ENCODE measurements at places on chromosomes 5 and 9. TPM values are rescaled to one million over a fixed set of nuclear protein-coding genes. Genes with fewer than 3 reads are reported as not detected.

Gene BTNL8
- total RNA-seq: not detected

Gene IL5
- not detected for total RNA-seq

Gene CFAP157
- not detected for total RNA-seq

Gene CLIC3
- total RNA-seq: 2.1 TPM

Gene CKMT2
- not detected for total RNA-seq

Gene IFNA2
- not detected for total RNA-seq

Gene IFNA14
- total RNA-seq: not detected

Gene DRD1
- not detected for total RNA-seq

Gene TENT4A
- 6.8 TPM for total RNA-seq

Gene CCDC187
- not detected for total RNA-seq

Gene DPH7
- 23.6 TPM for total RNA-seq

Gene UGT3A2
- total RNA-seq: not detected

DNA sequence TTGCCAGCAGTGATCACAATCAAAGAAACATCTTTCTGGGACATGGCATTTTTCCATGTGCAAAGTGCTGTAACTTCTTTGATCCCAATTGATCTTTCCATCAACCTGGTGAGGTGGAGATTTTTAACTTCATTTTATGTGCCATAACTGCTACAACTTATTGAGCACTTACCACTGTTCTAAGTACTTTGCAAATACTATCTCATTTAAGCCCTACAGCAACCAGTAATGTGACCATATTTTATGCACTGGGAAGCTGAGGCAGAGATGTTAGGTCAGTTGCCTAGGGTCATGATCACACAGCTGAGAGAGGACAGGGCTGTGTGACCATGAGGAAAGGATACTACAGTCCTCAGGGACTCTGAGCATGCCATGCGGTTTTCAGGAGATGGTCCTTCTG is 17.9 kb upstream of the STRBP start:
- no peak for DNase-seq

- no peak for DNase-seq
Measured at GRCh38 chr5:151812757-151813309, 41.1 kb downstream of the G3BP1 start.

DNA sequence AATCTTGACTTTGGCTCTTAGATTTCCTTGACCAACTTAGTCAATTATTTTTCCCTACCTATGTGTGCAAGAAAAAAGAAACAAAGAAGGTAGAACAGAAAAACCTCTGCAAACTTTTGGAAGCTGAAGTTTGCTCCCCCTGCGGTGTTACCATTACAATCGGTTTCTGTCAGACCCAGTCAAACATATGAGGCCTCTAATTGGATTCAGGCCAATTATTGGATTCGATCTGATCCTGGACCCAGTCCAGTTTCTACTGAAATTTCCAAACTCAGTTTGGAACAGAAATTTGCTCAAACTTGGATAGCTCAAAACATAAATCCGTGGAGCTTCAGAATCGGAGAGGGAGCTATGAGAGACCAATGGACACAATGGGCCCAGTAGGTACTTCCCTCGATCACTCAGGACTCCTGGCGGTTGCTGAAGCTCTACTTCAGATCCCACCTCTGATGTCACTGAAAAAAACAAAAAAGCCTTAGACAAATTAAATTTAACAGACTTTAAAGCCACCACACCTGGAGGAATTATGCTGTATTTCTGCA is 523.9 kb downstream of the DMRTA1 start:
- DNase-seq: no peak

DNA sequence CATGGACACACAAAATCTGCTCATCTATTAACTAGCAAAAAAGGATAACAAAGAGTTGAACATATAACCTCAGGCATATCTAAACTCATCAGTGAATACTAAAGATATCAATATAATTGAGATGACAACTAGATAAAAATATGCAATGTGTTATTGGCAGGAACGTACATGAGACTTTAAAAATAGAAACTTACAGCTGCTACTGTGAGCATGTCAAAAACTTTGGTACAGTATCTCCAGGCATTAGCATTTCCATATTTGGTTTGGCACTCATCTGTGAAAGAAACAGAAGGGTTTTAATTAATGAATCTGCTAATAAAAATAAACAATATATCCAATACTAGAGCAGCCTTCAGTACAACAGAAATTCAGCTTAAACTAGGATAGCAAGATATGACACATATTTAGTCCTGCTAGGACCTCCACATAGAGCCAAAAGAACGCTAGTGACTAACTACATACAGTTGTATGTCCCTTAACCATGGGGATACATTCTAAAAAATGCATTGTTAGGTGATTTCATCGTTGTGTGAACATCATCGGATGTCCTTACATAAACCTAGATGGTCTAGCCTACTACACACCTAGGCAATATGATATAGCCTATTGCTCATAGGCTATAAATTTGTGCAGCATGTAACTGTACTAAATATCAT is 10.5 kb upstream of the SCAI start:
- DNase-seq: no peak

GRCh38 chr5:94326586-94326985 is 291.8 kb downstream of the KIAA0825 start:
- DNase-seq: no peak

- no peak for DNase-seq
Measured at GRCh38 chr5:18944771-18945170, 1043.2 kb downstream of the CDH18 start.

GRCh38 chr9:110426052-110426709 is 88.5 kb upstream of the TXNDC8 start:
- DNase-seq: peak; percentile 36

DNA sequence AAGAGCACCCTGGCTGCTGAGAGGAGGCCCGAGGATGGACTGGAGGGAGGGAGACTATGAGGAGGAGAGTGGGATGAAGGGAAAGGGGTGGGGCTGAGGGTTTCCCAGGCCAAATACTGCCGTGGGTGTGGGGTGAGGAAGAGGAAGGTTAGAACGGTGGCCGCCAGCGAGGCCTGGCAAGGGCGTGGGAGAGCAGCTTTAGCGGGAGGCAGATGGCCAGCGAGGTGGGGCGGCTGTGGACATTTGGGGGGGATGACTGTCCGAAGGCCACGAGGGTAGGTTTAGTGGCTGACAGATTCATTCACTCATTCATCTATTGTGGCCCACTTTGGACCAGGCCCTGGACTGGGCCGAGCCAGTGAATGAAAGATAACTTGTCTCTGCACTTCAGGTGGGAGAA is 47.8 kb upstream of the NEURL1B start:
- DNase-seq: no peak

GRCh38 chr9:123485216-123485615 is 129.2 kb downstream of the CRB2 start:
- peak; percentile 15 for DNase-seq

DNA sequence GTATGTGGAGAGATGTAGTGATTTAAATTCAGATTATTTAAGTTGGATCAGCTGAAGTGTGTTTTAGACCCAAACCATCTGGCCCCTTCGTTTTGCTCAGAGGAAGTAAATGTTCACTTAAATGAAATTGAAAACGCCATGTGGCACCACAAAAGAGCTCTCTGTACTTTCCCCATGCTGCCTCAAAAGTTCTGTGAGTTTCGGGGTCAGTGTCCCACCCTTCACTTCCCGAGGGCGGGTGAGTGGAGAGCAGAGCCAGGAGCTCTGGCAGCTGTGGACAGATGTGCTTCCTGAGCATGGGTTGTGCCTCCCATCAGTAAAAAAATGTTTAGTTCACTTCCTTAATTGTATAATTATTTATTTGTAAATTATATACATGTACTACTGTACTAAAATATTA is 48.4 kb downstream of the PSD2 start:
- DNase-seq: no peak

DNA sequence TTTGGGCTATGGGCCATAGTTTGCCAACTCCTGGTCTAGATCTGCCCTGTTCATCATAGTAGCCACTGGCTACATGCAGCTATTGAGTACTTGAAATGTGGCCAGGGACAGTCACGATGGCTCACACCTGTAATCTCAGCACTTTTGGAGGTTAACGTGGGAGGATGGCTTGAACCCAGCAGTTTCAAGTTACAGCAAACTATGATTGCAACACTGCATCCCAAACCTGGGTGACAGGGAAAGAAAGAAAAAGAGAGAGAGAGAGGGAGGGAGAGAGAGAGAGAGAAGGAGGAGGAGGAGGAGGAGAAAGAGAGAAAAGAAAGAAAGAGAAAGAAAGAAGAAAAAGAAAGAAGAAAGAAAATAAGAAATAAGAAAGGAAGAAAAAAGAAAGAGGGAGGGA is 5.1 kb upstream of the GMCL2 start:
- peak; percentile 97 for DNase-seq

DNA sequence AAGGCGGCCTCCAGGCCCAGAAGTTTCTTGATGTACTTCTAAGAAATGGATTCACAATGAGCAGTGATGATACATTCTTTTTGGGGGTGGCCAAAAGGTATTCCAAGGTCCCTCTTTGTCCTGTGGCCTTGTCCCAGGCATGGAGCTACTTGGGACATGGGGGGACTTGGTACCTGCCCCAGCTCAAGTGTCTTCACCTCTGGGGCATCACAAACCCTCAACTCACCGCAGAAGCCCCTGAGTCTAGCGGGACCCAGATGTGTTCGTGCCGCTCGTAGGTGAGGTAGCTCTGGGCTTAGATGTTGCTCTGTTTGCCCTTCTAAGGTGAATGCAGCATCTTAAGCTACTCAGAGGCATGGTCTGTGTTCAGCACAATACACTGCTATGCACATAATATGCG is 338.0 kb upstream of the IRX4 start:
- no peak for DNase-seq

DNA sequence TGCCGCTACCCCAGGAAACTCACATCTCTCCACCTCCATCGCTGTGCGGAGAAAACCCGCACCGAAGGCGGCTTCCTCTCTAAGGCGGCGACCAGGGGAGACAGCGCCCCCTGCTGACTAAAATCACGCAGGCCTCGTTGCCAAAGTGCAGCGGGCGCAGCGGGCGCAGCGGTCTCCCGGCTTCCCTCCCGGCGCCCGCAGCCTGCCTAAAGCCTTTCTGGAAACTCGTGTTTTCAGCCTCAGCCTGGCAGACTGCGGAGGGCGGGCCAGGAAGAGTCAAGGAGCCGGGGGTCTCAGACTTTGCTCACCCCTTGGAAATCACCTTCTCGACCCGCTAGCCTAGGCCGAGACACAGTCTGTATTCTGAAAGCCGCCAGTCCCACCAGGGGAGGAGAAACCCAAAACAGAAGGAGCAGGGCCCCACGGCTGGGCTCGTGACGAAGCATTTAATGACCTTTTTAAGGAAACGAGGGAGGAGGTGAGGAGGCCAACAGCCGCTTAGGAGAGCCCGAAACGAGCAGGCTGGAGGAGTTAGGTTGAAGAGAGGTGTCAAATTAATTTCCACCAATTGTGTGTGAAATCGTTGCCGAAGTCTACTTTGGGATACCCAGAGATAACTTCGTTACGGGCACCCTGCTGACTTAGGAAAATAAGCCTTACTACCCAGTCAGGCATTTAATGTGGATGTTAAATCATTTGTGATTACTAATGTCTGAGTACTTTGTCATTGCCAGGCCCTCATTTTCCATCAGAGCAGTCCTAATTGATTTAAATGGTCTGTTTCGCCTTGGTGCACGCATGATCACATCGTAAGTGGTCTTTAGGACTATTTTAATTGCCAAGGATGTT is 7.3 kb upstream of the FOXB2 start:
- no peak for DNase-seq

GRCh38 chr9:132744881-132745755 is 74.9 kb downstream of the GTF3C4 start:
- no peak for DNase-seq

- peak; percentile 61 for DNase-seq
Measured at GRCh38 chr5:60810438-60811085, 33.5 kb downstream of the ELOVL7 start.

DNA sequence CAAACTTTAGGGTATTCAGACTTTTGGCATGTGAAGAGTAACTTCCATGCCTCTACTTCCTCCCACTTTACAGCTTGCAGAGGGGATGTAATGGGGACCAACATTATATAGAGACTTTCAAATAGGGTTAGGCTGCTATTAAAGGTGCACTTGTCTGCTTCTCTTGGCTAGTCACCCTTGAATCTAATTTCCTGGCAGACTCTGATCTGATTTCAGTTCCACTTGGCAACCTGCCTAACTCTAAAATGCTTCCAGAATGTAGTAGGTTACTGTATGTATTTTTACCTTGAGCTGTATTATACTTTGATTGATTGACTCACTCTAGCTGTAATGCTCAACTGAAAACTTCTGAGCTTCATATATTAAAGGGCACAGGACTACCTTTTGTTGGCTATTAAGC is 693.4 kb downstream of the KCTD16 start:
- DNase-seq: no peak

GRCh38 chr5:74579215-74579614 is 61.3 kb downstream of the ENC1 start:
- no peak for DNase-seq

DNA sequence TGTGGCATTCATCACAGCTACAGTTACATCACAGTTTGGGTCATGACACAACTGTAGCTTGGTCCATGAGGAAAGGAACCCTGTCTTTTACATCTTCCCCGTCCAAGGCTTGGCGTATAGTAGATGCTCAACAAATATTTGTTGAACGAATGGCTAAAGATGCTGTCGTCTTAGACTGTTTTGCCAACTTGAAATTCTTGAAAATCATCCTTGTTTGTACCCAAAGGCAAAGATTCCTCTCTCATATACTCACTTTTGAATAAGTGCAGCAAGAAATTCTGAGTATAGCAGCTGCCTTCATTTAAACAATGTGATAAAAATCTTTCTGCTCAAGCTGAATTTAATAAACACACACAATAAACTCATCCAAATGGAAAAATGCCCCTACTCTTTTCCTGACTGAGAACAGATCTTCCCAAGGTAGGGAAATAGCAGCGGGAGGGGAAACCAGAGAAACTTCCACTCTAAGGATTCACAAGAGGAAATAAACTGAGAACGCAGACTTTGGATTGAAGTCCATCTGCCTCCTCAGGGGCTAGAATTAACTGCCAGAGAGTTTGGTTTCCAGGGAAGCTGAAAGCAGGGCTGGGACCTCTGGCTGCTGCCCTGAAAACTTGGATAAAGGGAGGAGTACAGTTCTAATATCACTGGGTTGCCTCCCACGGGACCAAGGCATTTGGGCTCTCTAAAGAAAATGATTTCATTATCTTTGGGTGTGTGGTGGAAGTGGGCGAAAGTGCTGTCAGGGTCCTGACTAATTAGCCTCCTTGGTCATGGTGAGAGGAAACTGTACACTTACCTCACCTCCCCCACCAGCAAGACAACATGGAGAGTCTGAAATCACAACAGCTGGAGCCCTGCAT is 99.1 kb downstream of the DPYSL3 start:
- no peak for DNase-seq

- DNase-seq: no peak
Measured at GRCh38 chr5:38916802-38917201, 71.0 kb downstream of the OSMR start.

DNA sequence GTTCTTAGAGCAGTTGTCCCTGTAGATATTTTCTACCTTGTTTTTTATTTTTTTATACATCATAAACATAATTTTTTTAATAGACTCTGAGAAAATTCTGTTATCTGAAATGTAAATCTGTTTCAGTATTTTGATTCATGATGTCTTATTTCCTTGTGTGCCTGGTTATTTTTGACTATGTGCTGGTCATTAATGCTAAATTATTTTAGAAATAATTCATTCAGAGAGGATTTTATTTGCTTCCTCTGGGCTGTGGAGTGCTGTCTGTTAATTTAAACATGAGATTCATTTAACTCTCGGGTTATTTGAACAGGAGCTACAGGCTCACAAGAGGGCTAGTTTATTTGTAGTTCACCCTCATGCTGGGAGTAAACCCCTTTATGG is 124.3 kb upstream of the PITX1 start:
- no peak for DNase-seq
